ENCODE measurements at places on chromosomes 3 and 15.

- DNase-seq, result no peak
Observed at GRCh38 chr15:58588096-58588495, 156.3 kb downstream of the LIPC start.

GRCh38 chr15:50824514-50824913 lies 59.0 kb upstream of the SPPL2A start:
- no peak for DNase-seq

DNA sequence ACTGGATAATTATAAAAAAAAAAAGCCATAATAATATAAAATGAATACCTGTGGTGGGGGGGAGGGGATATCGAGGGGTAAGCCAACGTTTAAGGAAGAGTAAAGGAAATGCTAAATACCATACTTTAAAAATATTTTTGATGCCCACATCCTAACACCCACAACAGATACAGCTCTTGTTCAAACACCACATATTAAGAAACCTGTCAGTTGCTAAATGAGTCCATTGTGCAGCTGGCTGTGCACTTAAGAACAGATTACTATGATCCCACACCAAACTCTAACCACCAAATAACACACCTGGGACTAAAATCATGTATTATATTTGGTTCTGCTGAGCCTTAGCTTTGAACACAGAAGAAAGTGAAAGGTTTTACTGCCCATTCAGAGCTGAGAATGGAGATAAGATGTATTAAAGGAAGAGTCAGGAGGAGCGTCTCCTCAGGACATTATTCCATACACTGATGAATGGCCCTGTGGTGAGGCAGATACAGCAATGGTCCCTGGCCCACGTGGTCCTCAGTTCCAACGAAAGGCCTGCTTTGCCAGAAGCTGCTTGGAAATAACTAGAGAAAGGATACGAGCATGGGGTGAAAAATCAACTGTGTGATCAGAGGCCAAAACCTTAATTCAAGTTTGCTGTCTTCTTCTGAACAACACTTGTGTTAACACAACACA lies 515.4 kb downstream of the FOXP1 start:
- DNase-seq, result no peak

DNA sequence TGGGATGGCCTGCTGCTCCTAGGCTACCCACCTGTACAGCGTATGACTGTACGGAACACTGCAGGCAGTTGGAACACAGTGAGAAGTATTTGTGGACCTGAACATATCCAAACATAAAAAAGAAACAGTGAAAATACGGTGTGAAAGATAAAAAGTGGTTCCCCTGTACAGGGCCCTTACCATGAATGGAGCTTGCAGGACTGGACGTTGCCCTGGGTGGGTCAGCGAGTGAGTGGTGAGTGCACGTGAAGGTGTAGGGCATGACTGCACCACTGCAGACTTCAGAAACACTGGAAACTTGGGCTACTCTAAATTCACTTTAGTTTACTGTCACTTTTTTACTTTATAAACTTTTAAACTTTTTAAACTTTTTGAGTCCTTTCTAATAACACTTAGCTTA lies 71.2 kb upstream of the SLC6A6 start:
- DNase-seq, result no peak

DNA sequence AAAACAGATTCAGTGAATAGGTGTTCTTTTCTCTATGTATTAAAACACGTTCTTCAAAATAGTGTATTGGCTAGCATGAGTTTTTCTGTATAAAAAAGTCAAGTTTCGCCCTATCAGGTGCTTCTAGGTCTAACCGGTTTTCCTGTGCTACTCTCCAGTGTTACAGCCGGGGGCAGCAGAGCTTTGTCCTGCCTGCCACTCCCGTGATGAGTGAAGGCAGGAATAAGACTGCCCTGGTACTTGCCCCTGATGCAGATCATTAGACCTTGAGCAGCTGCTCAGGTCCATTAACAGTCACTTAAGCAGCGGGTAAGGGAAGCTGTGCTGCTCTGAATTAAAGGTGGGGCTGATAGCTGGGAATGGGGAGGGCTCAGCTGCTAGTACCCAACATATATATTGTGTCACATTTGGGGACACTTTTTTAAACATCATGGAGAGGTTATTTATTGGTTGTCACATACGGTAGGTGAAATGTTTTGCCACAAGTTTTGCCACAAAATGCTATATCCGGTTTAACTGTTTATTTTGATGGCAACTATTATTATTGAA lies 1.3 kb upstream of the UNC13C start:
- DNase-seq, result peak; percentile 54

- DNase-seq, result no peak
Observed at GRCh38 chr15:39808909-39809308, 26.3 kb upstream of the FSIP1 start.

DNA sequence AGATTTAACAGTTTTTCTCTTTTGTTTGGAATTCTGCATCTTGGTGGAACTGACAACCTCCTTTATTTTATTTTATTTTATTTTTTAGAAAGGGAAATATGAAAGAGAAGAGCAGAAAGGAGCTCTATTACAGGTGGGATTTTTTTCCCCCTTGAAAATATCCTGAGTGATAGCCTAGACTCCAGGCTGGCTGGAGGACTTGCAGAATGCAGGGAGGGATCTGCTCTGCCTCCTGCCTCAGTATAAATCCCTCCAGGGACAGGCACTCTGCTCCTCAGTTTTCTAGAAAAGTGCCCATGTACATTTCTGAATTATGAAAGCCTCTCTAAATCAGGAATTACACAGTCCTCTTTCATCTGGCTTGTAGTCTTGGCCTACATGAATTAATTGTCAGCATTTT lies 173.7 kb downstream of the TMEM108 start:
- no peak for DNase-seq

DNA sequence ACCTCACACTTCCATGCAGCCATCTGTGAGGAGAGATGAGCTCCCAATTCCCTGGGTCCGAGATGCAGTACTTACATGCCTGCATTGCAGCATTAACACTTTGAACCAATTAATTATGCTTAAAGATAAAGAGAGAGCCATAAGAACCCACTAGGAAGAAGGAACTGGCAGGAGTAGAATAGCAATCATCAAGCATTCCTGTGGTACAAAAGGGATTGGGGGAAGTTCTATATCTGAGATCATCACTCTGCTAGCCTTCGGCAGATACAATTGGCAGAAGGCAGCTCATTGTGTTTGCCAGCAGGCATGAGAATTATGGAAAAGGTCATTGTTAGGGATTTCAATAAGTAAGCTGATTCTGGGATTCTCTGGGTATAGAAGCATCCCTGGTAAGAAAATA lies 891.4 kb downstream of the NTRK3 start:
- DNase-seq, result no peak

- no peak for DNase-seq
Observed at GRCh38 chr3:153350420-153350819, 188.4 kb downstream of the RAP2B start.

- DNase-seq, result no peak
Observed at GRCh38 chr3:133937756-133938601, 42.3 kb upstream of the RAB6B start.

DNA sequence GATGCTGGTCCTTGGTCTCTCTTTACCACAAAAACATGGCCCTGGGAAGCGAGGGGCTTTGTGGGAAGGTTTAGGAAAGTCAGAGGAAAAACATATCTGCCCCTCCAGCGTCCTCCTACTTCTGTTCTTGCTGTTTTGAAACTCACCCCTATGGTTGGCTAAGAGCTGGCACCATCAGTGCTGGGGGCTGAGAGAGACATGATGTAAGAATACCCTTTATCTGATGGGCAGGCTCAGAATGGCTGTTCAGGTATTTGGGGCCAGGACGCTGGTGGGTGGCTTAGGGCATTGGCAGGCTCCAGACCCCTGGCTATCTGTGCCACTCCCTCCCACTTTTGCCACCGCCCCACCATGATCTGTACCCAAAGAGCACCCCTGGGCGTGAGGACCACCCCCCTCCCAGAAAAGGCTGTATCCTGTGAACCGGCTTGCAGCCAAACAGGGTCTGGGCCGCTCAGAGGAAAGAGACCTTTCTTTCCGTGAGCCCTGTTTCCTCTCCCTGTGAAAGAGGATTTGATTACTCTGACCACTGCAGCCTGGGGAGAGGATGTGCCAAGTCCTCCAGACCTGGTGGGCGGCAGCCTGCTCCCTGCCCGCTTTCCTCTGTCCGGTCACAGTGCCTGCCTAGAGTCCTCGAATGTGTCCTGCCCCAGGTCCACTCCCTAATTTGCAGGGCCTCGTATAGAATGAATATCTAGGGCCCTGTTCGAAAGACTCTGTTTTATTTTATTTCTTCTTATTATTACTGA lies 61.3 kb upstream of the SLC6A6 start:
- DNase-seq, result no peak

GRCh38 chr3:151178208-151178845 lies 24.7 kb downstream of the GPR171 start:
- peak; percentile 15 for DNase-seq

- peak; percentile 44 for DNase-seq
Observed at GRCh38 chr3:62211675-62212429, 161.5 kb downstream of the FEZF2 start.
